Thoracic aorta (tissue), 2 donors: ENCODE measurements at places on chromosomes 3 and 15.

DNA sequence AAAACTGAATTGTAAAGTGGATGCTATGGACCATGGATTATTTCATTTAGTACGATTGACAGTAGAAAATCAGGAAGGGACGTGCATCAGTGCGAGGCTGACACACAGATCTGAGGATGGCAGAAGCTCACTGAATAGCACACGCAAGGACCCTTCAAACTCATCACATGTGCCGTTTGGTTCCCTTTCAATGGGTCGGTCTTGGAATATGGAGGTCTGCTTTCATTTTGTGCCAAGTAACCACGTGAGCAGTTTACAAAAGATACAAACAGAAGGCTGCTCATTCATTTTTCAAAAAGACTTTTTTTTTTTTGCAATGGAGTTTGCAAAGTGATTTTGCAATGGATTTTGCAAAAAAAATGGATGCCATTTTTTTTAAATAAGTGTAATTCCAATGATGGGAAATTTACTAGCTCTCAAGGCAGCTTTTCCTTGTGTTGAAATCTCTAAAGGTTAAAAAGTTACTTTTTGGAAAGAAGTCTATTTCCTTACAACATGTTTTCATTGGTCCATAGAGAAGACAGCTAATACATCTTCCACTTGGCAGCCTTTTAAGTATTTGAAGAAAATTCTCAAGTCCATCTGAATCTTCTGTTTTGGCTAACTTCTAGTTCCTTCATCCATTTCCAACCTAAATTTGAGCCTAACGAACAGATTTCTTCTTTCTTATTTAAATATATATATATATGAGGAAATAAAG lies 392.3 kb upstream of the TPRG1 start:
- DNase-seq = no peak

DNA sequence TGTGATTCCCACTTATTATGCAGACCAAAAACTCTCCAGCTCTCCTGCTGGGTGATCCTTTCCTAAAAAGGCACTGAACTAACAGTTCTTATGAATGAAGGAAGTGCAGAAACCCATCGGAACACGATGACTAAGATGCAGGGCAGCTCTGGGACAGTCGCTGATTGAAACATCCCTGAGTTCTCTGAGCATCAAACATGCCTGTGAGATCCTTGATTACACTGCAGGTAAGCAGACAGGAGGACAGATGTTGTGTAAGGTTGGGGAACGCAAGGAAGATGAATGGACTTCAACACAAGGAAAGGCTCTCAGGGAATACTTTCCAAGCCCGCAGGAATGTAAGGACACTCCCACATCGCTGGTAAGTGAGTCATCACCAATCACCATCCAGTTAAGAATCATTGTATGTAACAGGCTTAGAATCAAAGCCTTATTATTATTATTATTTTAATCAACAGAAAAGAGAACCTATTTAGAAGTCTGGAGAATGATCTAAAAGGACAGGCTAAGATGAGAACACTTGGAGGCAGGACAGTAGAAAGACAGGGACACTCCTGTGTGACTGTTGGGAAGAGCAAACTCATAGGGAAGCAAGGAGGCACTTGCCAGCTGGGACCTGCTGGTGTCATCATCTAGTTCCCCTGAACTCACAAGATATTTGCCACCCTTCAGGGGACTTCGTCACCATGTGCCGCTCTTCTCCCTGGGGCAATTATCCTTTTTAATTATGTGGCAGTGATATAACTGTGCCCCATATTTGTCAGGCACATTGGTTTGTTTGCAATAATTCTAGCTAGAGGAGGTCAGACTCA lies 26.0 kb downstream of the TMEM158 start:
- no peak for DNase-seq

DNA sequence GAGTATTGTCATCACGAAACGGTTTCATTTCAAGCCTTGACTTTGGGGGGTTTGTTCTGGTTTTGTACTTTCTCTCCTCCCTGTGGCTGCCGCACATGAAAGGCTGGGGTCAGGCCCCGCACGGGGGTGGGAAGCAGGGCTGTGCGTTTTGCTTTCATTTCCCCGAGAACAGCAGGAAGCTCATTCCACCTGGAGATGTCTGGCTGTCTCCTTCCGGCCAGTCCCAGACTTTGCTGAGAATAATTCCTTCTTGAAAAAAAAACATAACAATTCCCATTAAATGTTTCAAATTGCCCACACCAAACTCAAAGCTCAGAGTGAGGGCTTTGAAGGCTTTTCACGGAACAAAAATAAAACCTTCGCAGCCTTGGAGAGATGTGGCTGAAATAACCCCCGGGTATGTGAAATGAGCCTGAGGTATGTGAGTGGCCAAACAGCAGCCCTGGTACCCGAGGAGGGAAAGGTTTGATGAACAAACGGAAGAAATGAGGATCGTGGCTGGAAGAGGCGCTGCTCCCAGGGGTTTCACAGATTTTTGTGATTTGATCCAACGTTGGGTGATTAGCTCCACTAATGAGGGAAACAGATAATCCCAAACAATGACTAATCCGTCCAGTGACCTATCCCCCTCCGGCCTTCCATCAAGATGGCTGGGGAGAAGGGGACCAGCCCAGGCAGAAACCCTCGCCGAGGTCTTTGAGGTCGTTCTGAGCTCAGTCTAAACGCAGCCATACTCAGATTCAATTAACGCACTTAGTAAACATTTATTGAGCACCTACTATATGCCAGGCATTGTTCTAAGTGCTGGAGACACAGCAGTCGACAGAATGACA lies 126.9 kb upstream of the MEF2A start:
- no peak for DNase-seq

GRCh38 chr3:139677388-139678155 lies at the start of gene NMNAT3:
TSS of gene NMNAT3 (minus strand) at chr3:139677972. CDS start at chr3:139627724, 50,248 bp downstream.
- peak; percentile 22 for DNase-seq

DNA sequence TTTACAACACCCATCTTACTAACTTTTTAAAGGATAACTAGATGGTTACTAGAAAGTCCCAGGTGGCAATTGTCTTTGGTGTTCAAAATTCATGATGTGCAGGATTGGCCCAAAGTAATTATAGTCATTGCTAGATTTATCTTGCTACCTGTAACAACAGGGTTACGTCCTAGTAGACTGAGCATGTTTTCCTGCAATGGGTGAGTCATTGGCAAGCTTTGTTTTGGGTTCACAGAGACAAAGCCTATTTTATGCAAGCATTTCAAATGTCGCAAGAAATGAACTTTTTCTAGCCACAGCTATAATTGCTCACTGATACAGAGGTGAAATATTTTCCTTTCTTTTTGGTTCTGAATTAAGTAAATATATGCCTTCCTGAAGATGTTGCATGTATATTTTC lies 267.6 kb downstream of the AGBL1 start:
- DNase-seq = no peak

DNA sequence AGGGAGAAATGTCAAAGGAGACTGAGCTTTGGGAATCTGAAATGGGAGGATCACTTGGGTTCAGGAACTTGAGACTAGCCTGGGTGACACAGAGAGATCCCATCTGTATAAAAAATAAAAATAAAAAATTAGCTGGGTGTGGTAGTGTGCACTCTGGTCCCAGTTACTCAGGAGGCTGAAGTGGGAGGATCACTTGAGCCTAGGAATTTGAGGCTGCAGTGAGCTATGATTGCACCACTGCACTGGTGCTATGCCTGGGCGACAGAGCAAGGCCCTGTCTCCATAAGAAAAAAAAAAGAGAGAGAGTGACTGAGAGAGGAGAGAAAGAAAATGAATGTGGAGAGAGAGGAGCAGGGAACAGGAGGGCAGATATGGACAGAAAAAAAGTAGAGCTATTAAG lies 72.8 kb downstream of the SENP2 start:
- no peak for DNase-seq

GRCh38 chr15:34297059-34297458 lies 40.5 kb downstream of the SLC12A6 start:
- DNase-seq = no peak

GRCh38 chr3:185865247-185865646 lies 40.4 kb upstream of the IGF2BP2 start:
- no peak for DNase-seq

- DNase-seq = no peak
Observed at GRCh38 chr15:39819533-39819932, 36.9 kb upstream of the FSIP1 start.

- DNase-seq = peak; percentile 22
Observed at GRCh38 chr3:149969110-149969939, 1.4 kb downstream of the PFN2 start.

DNA sequence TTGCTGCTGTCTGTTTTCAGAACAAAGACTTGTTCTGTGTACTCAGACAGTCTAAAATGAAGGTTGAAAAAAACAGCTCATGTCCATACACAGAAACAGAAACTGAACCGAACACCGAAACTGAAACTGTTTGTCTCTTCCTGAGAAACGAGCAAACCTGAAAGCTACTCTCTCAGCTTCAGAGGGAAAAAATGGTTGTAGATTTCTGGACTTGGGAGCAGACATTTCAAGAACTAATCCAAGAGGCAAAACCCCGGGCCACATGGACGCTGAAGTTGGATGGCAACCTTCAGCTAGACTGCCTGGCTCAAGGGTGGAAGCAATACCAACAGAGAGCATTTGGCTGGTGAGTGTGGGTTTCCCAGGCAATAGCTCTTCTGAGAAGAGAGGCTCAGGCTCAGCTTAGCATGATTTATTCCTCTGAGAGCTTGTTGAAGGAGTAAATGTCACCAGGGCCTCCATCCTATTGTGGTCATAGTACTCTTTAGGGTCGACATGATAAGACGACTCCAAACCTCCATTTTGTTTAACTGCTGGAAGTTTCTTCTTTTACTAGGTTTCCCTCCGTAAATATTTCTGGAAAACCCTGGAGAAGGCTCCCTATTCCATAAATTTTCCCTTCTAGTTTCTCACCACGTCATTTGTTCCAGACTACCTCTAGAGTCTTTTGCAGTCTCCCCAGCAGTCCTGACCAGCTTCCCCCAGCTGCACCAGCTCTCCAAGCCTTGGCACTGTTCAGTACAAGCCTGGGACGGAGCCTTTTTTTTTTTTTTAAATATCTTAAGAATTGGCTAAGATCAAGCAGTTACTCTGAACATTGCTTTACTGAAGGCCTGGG lies at the start of gene RTP4:
RTP4 (plus strand) TSS at position 135 of the 838 bp plus-strand sequence; CDS start at position 192, 57 bp downstream.
- no peak for DNase-seq

GRCh38 chr15:63501256-63502089 lies 2.9 kb upstream of the USP3 start:
- peak; percentile 79 for DNase-seq

DNA sequence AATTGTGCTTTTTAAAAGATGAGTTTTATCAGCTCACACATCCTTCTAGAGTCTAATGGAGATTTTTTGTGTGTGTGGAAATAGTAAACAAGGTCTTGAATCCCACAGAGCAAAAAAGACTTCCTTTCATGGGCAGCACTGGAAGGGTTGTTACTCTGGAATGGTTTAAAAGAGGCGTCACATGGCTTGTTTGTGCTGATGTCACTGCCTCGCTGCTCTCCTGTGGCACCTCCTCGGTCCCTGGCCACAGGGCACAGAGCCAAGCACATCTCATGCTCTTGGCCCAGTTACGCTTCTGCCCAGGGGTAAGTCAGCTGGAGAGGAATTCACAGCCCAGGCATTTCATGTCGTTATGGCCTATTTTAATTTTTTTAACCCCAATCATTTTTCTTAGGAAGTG lies 53.2 kb downstream of the PGPEP1L start:
- peak; percentile 82 for DNase-seq

DNA sequence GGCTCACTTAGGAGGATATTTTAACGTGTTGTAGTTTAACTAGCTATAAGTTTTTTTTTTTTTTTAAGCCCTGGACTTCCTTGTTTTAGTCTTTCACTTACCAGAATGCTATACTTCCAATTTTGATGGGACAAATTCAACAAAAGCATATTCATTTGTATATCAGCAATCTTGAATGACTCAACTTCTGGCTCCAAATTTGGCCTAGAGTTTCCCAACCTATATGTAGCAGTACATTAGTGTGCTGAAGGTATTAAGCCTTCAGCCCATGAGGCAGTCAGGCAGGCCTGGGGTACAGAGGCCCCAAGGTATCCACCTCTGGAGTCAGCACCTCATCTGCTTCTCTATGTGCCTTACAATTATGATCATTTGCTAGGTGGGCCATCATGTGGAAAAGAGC lies 5.9 kb downstream of the PBRM1 start:
- no peak for DNase-seq

DNA sequence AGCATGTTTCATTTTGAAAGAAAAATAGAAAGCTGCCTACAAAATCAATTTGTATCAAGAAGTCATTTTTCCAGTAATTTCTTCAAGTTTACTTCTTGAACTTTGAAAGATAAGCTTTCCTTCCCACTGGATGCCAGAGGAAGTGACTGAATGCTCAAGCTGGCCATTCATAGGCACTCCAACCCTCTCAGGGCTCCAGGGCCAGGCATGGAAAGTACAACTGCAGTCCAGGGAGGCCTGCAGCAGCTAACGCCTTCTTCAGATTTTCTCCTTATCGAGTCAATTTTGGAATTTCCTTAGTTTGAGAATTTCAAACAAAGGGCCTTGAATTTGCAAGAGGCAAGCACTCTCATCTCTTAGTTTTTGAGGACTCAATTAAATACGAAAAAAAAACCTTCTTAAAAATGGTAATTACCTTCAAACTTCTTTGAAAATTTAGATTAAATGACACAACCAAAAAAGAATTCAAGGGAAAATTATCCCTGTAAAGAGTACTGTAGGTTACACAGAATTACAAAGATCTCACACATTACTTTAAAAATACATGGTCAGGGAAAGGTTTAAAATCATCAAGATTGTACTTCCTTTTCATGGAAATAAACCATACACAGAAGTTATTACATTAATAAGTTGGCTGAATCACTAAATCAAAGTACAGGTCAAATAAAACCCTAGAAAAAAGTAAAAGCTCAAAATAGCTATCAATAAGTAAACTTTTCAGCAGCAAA lies 2.5 kb downstream of the UBP1 start:
- DNase-seq = no peak

- DNase-seq = no peak
Observed at GRCh38 chr3:98185180-98185579, 18.7 kb downstream of the OR5H15 start.

- no peak for DNase-seq
Observed at GRCh38 chr3:23747841-23748240, 57.9 kb upstream of the UBE2E1 start.

GRCh38 chr3:190375246-190375645 lies 12.7 kb upstream of the CLDN16 start:
- no peak for DNase-seq

- DNase-seq = no peak
Observed at GRCh38 chr3:123378409-123378915, 70.4 kb downstream of the ADCY5 start.

DNA sequence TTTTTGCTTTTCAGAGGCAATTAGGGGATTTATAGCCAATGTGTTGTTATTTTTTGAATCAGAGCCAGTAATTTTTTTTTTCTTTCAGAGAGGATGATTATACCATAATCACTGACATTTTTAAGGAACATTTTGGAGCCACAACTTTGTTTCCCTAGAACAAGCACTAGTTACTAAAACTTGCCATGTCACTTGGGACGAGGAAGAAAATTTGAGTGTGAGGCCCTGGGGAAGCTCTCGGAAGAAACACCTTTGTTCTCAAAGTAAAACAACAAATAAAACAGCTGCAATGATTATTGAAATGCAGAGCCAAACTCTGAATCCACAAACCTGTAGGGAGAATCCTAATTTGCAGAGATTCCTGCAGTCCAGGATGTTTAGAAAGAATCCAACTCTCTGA lies 69.7 kb downstream of the PDZRN3 start:
- DNase-seq = no peak
